ENCODE measurements at places on chromosomes 1 and 21.

DNA sequence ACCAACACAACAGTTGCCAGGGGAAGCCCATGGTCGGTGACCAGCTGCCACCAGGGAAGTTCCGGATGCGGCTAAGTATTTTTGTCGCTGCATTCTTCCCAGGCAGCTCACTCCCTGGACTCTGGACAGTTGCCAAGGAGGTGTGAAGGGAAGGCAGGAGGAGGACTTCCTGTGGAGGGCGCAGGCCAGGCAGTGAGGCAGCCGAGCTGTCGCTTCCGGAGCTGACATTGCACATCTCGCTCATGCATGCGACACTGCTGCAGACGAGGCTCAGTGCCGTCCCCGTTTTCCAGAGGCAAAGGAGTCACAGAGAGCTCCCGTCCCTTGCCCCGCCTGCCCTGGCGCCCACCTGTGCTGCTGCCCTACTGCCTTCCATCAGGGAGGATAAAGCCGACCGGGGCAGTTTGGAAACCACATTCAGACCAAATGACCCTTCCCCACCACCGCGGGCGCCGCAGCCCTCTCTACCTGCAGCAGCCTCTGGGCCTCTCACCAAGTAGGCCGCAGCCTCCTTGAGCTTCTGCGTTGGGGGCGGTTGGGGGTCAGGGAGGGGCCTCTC is 81.4 kb downstream of the NENF start:
- peak; percentile 97 for DNase-seq

GRCh38 chr21:45442276-45442675 is 37.3 kb downstream of the COL18A1 start:
- no peak for DNase-seq

DNA sequence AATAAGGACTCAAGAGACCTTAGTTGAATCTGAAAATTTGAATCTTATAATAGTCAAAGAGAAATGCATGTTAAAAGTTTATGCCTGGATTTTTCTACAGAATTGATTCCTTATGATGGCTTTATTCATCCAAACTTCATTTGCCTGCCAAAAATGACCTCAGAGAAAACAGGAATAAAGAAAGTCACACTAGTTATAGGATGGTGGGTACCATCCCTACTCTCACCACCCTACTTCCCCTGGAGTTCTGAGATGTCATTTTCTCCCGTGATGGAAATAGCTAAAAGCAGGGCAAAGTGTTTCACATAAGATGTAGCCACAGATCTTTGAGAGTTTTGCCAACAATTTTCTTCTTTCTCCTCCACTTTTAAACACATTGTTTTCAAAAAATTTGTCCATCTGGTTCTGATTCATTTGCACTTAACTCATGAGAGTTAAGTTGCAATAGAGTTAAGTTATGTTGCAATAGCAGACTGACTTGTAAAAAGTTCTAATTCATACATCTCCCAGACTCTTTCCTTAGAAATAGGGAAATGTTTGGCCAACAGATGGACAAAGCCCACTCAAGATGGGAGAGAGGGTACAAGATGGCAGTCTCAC is 384.6 kb downstream of the PLPP3 start:
- DNase-seq: no peak

GRCh38 chr1:109906160-109906838 is 4.3 kb upstream of the CSF1 start:
- DNase-seq: no peak

DNA sequence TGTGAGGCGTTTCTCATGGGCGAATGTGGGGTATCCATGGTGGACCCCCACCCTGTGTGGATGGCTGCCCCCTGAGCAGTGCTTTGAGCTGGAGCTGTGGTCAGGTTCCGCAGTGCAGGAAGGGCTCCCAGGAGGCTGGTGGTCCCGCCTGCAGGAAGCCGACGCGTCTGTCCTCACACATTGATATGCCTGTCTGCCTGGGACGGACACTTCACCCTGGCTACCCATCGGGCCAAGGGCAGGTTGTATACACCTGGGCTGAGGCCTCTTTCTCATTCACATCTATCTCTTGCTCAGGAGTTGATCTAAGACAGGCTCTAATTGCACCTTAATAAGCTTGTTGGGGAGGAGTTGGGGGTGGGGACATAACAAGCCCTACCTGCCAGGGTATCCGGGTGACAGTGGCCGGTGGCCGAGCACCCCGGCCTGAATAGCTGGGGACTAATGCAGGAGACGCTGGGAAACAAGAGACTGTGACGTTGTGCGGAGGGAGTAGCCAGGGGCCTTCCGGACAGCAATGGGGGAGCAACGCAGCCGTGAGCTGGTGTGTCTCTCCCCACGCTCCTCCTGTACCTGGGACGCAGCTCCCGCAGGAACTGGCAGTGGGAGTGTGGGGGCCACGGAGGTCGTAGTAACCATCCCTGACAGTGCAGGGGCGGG is 21.7 kb downstream of the PDXK start:
- DNase-seq: peak; percentile 49

Data from M059J (cell line).